Posterior vena cava (tissue), 2 donors: ENCODE measurements at places on chromosomes 1 and 21. TPM values are rescaled to one million over a fixed set of nuclear protein-coding genes. Genes with fewer than 3 reads are reported as not detected.

The SYNC gene
- total RNA-seq: 57.5 TPM

The FOXD3 gene
- 0.14 TPM for total RNA-seq

The MROH9 gene
- total RNA-seq: 0.24 TPM

The ZNF669 gene
- total RNA-seq: 5.7 TPM

The GUCA2A gene
- total RNA-seq: not detected

The ASPM gene
- 0.37 TPM for total RNA-seq

The MAP3K6 gene
- 72.8 TPM for total RNA-seq

The RIPPLY3 gene
- not detected for total RNA-seq

DNA sequence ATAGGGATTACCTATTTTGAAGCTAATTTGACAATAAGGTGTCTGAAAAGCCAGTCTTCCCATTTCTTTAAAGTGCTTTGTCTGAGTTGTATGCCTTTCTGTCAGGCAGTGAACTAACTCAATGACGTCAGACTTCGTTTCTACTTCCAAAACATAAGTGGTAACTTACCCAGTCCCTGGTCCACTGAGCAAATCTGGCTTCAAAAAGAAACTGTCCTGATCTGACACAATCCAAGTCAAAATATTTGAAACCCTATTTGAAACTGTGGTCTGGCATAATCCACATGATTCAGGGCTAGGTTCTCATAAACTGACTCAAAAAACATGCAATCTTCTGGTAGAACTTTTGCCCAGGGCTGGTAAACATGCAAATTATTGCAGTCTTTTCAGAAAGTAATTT is 34.0 kb downstream of the DIRAS3 start:
- no peak for DNase-seq

DNA sequence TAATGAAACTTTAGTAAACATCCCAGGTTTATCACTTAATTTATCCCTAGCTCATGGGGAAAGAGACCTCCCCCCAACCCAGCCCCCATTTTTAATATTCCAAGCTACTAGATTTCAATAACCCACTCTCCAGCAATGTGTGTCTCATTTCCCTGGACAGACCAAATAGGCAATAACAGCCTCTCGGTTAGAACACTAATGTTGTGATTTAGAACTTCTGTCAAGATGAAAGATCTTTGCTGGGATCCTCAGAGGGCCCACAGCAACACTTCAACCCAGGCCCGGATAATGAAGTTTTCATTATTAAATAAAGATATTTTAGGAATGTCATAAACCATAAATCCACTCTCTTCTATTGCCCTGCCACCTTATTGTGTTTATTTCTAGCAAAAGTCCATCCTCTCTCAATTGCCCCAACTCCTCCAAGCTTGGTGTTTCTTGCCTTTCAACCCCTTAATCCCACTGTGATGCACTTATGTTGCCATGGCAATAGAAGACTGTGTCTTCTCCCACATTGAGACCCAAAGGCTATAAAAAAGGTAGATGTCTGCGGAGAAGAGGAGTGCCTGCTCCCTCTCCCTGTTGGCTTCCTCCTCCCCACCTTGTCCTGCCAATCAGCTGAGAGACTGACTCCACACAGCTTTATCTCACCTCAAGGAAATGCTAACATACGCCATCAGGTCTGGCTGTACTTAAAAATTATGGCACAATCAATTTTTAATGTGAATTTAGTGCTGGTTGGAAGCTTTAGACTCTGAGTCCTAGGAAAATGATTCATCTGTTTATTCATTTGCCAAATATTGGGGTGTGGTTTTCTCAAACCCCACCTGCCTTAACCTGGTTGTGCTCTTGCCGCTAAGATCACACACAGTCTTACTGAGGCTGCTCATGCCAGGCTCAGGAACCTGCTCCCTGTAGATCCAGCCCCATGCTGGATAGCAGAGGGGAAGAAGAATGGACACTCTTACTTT is 258.3 kb upstream of the CAMK1G start:
- no peak for DNase-seq

DNA sequence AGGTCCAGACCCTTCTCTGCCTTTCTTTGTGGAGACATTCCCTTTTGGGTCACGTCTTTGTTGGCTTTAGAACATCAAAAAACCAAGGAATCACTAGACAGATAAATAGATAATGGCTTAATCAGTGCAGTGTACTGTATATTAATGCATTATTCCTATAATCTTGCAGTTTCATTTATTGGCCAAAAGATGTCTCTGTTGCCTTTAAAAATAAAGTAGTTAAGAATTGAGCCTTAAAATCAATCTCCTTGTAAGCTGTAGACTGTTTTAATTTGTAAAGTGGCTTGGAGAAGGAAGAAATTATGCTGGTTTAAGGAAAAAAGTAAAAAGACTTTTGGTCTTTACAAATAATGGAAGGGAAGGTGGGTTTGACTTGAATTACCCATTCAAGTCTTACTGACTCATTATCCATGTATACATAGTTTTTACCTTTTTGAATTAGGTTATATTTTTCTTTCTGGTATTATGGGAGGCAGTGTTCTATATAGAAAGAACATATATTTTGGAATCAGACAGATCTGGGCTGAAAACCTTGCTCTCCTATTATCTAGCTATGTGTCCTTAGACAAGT is 84.6 kb downstream of the VPS13D start:
- no peak for DNase-seq

DNA sequence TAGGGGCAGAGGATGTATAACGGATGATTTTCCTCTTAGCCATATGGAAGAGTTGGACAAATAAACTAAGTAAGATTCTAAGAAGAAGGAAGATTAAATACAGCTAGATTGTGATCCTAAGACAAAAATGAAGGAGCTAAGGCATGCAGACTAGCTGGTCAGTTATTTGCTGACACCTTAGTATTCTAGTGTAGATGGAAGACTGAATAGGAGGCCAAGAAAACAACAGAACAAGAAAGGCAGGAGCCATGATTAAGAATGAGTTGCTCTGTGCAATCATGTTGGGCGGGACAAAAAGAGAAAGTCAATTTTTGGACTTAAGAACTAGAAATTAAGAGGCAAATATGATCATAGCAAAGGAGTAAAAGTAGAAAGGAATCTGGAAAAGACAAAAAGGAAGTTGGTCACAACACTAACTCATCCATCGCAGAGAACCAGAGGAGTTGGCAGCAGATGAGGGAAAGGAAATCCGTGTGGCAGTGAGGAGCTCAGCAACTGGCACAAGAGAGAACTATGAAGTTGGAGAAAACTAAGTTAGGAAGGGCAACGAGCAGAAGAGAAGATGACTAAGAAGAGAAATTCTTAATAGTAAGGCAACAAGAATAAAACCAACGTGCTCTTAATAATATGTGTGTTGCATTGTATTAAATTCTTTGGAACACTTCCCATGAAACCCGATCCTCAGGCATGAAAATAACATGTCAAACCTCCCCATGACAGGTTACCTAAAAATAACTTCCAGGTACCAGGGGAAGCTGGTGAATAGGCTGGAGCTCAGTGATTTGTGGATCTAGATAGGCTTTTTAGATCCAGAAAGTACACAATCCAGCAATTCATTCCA is 234.4 kb downstream of the LTN1 start:
- no peak for DNase-seq

GRCh38 chr1:5488448-5488847 is 503.8 kb downstream of the NPHP4 start:
- DNase-seq: no peak

DNA sequence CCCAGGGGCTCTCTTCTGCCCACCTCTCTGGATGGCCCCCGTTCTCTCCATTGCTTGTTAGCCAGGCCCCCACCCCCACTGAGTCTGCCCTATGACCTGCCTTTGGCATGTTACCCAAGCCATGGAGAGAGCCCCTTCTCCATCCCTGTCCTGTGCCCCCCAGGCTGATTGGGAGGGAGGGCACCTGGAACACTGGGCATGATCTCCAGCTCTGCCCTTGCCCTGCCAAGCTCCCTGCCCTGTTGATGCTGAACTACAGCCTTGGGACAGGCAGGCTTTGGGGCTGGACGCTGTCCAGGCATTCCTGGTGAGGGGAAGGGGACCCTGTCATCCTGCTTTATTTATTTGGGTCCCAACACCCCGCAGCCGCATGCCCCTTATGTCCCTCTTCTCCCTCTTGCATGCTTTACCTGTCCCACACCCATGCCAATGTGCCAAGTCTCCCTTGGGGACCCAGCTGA is 10.7 kb downstream of the TRIM46 start:
- DNase-seq: no peak

DNA sequence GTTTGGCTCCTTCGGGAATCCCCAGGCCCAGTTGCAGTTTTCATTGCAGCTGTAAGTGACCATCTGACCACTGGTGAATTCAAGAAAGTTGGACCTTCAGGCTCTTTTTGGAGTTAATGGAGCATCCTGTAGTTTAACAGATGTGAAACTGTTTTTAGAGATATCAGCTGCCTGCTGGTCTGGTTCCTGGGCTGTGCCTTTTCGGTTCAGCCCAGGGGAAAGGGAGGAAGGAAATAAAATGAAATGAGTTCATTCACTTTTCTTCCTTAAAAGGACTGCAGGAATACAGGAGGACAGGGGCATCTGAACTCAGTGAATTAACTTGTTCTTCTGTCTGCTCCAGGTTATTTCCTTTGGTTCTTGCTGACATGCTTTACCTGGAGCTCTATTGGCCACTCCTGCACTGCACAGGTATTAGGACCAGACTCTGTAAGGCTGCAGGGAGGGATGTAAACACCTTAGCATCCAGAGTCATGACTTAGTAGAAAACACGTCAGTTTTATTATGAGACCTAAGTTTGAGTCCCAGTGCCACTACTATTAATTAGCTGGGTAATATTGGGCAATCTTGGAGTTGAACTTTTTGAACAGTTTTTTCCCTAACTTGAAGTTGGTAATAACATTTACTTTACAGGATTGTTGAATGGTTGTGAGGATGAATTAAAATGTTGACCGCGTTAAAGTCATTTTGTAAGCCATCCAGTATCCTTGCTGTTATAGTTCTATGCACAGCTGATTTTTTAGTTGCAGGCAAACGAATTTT is 83.6 kb downstream of the LRRC8D start:
- DNase-seq: no peak

DNA sequence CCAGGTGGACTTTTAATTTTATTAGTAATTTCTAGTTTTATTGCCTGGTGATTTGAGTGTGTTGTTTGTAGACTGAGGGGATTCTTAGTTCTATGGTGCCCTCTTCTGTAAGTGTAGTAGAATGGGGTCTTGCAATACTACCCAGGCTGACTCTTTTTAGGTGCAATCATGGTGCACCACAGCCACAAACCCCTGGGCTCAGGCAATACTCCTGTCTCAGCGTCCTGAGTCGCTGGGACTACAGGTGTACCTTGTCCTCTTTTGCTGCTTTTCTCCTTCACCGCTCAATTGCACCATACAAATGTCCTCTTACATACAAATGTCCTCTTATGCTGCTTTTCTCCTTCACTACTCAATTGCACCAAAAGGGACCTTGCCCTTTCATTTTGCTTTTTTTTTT is 43.1 kb downstream of the SCP2 start:
- no peak for DNase-seq

DNA sequence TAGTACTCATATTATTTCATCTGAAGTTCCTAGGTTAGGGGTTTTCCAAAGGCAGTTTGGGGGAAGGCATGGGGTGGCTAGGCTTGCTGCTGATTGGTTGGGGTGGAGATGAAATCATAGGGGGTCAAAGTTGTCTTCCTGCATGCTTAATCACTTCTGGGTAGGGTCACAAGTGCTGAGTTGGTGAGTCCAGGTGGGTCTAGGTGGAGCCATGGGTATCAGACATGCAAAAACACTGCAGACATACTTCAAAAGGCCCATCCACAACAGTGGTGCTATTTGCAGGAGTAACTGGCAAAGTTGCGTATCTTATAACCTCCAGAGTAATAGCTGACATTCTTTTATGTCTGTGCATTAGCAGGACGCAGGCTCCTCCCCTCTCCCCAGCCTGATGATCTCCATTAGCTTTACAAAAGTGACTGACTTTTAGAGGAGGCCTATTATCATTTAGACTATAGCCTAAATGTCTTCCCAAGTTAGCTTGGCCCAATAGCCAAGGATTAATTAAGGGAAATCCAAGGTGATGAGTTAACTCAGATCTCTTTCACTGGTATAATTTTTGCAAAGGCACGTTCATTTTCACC is 374.4 kb upstream of the PRMT6 start:
- no peak for DNase-seq

- DNase-seq: no peak
Measured at GRCh38 chr1:7224081-7224534, 438.9 kb downstream of the CAMTA1 start.

GRCh38 chr1:154970631-154971340 is at the start of gene SHC1:
TSS of gene SHC1 (minus strand) at chr1:154970747. CDS start at chr1:154970526, 221 bp downstream.
- peak; percentile 98 for DNase-seq

DNA sequence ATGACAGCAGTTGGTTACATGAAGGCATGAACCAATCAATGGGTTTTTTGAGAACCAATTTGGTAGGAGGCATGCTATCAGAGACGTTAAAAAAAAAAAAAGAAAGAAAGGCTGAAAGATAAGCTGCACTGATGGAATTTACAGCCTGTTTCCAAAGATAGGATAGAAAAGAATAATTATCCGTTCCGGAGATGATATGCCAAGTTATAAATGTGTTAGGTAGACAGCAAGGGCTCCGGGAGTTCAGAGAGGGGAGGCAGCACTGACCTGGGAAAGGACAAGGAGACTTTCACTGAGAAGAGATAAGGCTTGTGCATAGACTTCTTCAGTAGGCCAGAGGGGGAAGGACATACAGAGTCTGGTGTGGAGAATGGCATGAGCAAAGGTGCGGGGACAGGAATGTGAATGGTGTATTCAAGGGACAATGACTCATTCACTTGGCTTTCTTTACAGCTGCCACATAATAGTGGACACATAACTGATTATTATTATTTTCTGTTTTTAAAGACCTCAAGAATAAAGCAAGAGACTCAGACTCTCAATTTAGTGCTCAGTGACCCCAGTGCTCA is 24.8 kb upstream of the ACBD6 start:
- DNase-seq: no peak

GRCh38 chr1:3727042-3727824 is 25.0 kb upstream of the CCDC27 start:
- DNase-seq: no peak

DNA sequence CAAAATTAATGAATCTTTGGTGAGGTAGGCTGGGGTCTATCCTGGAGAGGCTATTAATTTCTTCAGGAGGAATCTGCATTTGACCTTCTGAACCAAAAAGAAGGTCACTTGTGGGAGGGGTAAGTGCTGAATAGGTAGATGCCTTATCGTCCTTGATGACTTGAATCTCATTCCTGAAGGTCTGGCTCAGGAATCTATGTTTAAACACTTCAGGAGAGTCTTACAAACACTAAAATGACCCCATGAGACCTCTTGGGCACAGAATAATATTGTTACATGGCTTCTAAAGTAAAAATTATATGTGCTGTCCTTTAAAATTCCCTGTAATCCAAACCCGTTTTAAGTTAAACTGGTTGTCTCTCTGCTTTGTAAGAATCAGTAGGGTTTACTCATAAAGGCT is 55.0 kb upstream of the FGGY start:
- no peak for DNase-seq

DNA sequence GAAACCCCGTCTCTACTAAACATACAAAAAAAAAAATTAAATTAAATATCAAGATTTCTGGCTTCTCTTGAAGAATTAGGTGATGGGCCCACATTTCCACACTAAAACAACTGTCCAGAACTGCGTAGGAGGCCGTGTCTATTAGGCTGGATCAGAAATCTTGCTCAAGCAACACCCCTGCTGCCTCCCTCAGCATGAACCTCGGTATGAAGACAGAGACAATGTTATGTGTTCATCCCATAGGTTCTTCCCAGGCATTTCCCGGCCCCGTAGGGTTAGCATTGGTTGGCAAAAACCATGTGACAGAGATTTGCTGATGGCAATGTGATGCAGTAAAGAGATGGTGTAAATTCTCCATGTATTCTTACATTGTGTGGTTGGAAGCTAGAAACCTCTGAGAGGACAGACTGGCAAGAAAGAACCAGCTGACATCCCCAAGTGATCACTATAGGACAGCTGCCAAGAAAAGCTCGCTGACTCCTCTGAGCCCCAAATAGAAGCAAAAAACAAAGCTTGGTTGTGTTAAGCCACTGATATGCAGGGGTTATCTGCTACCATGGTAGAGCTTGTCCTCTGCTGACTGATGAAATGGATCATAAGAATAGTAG is 34.5 kb downstream of the EBNA1BP2 start:
- DNase-seq: no peak
